Activated CD8-positive, alpha-beta memory T cell treated with anti-CD3 and anti-CD28 coated beads for 48 hours (primary cell): ENCODE measurements at places on chromosomes 3 and 15.

DNA sequence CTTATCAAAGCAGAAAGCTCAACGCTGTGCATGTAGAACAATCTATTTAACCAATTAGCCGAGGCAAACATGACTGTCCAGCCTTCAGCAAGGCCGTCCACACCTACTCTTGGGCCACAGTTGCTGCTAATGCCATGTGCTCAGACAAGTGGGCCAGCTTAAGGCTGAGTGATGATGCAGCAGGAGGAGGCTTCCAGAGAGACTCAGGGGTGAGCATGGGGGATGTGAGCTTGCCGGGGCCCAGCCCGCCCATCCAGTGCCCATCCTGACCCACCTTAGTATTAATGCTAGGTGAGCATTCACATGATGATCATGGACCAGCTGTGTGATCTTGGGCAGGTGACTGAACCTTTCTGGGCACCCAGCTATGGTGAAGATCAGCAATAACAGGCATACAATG lies 150.1 kb downstream of the TPRA1 start:
- DNase-seq = no peak

DNA sequence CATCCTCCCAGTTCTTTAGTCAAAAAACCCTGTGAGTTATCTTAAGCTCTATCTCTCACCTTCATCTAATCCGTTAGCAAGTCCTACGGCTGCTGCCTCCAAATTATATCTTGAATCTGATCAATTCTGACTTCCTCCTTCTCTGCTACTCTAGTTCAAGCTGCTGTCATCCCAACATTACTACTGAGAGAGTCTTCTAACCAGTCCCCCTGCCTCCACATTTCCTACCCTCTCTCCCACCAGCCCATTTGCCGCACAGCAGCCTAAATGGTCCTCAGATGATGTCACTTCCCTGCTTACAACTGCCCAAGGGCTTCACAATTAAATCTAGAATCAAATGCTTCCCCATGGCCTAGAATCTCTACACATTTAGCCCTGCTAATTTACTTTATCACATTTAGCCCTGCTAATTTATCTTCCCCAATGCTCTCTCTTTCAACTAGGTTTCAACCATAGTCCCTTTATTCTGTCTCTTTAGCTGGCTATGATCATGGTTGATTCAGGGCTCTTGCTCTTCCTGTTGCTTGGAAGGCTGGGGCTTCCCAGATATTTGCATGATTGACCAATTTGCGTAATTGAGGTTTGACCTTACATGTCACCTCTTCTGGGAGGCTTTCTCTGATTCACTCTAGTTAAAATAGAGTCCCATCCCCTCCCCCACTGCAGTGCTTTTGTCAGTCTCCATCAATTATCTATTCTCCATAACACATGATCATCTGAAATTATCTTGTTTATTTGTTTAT lies 11.0 kb upstream of the ARL14 start:
- DNase-seq = no peak

DNA sequence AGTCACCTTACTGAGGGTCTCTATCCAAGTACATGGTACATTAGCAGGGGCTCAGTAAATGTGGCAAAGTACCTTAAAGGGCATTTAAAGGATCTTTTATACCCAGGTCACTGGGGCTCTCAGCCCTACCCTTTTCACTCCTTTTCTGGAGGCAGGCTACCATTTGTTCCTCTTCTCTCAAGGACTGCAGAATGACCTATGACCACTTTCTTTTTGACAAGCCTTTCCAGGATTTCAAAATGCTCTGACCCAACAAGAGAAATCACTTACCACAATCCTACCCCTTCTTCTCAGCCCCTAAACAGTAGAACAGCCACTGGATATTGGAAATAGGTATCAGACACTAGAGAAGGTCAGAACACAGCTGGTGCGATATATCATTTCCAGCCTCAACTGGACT lies 221.8 kb upstream of the TPRG1 start:
- DNase-seq = no peak

- no peak for DNase-seq
Observed at GRCh38 chr3:185823078-185824044, 1.5 kb downstream of the IGF2BP2 start.

GRCh38 chr3:95971573-95971972 lies 842.8 kb upstream of the EPHA6 start:
- no peak for DNase-seq

- DNase-seq = no peak
Observed at GRCh38 chr3:7000501-7000900, 139.6 kb downstream of the GRM7 start.

DNA sequence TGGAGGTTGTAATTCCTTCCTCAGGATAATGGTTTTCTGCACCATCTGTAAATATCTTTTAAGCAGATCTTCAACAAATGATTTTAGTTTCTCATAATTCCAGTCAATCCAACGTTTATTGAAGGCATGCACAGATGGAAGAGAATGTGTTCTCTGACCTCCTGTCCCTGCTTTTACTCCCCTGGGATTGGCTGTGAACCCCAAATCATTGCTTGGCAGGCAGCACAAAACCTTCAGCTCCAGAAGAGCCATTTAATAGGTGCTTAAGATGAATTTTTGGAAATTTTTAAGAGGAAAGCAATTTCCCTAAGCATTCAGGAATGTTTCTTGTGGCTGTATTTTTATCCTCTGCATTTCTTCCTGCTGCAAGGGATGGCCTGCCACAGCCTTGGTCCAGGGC lies 25.5 kb upstream of the THSD4 start:
- DNase-seq = no peak

- DNase-seq = no peak
Observed at GRCh38 chr3:1072041-1072440, 20.8 kb upstream of the CNTN6 start.

DNA sequence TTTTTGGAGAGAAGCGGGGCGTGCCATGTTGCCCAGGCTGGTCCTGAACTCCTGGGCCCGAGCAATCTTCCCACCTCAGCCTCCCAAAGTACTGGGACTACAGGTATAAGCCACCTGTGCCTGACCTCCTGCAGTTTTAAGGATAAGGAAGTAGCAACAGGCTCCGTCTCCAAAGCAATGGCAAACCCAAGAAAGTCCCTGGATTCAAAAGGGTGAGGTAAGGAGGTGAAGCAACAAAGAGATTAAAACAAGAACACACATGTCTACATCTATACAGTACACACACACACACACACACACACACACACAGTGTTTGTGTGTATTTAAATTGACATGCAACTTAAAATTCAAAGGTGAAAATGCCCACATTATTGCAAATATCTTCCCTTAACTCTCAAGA lies 58.9 kb downstream of the ABCC5 start:
- DNase-seq = no peak

GRCh38 chr3:66496746-66497145 lies 4.1 kb downstream of the LRIG1 start:
- no peak for DNase-seq

DNA sequence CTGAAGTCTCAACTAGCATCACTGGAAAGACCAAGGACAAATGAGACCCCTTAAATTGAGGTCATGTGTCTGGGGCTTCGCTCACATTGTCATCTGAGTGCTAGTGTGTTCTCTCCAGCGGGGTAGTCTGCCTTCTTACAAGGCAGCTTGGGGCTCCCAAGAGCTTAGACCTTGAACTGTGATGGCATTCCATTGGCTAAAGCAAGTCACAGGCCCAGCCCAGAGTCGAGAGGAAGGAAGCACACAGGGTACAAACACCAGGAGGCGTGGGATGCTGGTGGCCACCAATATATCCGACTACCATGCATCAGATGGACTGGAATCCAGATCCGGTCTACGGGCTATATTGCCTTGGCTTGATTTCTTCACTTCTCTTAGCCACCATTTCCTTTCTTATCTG lies 31.5 kb upstream of the DYNC1LI1 start:
- DNase-seq = no peak
